ENCODE measurements at places on chromosomes 11 and 22.
A peak's percentile ranks its signal among the peaks of the same experiment; 100 is the strongest.

GRCh38 chr22:40401532-40401931, 31.1 kb downstream of the SGSM3 start:
- DNase-seq: no peak

GRCh38 chr11:48105096-48105990, 111.3 kb upstream of the OR4B1 start:
- no peak for DNase-seq

GRCh38 chr11:69825037-69825834, 6.0 kb upstream of the FGF3 start:
- DNase-seq: peak; percentile 96

DNA sequence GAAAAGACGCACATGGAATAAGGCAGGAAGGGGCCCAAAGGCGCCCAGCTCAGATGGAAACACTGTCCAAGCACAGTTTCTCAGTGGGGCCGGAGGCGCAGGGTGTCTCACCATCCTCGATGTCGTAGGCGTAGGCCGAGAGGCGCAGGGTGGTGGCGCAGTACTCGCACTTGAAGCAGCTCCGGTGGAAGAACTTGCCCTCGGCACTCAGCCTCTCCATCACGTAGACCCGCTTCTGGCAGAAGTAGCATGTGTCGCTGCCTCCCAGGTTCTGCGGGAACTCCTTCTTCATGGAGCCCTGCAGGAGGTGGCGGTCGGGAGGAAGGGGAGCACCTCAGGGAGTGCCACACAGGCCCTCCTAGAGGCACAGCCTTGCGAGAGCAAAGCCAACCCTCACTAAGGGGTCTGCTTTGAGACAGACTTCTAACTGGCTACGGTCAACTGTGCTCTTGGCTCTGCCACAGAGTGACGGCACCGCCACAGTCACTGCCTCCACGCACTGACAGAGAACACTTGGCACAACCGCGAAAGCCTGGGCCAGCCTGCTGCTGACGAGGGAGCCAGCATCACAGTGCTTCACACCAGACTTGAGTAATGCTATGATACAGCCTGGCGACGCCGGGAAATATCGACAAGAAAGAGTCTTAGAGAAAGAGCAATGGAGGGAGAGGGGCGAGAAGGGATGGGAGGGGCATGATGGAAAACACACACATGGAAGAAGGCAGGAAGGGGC, 97.6 kb upstream of the BID start:
- DNase-seq: no peak

DNA sequence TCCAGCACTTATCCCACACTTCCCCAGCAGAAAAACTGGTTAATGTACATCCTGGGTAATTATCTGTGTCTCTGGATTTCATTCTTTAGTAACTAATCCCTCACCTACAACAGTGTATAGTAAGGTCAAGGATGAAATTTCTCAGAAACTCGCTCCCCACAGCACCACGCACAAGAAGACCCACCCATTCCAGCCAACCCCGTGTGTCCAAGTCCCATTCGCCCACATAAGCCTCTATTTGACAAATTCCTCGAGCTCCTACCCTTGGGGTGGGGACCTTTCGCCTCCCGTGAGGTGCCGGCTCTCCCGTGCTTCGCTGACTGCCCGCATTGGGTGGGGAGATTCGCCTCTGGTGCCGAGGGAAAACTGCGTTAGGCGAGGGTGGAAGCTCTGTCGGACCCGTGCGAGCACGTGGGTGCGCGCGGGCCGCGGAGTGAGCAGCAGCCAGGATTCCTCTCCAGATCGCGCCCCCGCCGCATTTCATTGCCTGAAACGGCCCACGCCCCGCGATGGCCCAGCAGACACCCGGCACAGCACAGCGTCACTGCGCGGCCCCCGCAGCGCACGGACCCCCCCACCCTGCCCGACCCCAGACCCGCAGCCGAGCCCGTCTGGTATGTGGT, 866 bp downstream of the EXPH5 start:
- peak; percentile 12 for DNase-seq

- peak; percentile 86 for DNase-seq
Observed at GRCh38 chr11:85664615-85665481, at the start of gene CREBZF. TSS of gene CREBZF (minus strand) at chr11:85665129. CDS start at chr11:85664875, 254 bp downstream.

DNA sequence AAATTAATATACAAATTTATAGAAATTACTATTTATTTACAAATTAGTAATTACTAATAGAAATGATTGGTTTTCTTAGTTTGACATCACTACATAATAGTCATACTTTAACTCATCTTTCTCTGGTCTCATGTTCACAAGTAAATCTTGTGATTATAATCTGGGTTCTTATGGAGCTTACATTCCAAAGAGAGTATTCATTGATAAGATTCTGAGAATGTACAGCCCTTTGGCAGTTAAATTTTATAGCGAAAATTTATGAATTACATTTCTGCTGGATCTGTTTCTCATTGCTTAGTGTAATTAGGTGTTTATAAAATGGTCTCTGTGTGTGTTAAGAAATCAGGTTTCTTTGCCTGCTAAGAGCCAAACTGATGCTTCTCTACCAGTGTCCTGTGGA, 175.2 kb downstream of the TMEM135 start:
- DNase-seq: no peak

- no peak for DNase-seq
Observed at GRCh38 chr22:44042249-44043218, 18.4 kb downstream of the PARVB start.

GRCh38 chr11:117903505-117904382, 25.5 kb downstream of the TMPRSS13 start:
- no peak for DNase-seq

- DNase-seq: no peak
Observed at GRCh38 chr11:124581817-124582216, 12.0 kb downstream of the OR8A1 start.

DNA sequence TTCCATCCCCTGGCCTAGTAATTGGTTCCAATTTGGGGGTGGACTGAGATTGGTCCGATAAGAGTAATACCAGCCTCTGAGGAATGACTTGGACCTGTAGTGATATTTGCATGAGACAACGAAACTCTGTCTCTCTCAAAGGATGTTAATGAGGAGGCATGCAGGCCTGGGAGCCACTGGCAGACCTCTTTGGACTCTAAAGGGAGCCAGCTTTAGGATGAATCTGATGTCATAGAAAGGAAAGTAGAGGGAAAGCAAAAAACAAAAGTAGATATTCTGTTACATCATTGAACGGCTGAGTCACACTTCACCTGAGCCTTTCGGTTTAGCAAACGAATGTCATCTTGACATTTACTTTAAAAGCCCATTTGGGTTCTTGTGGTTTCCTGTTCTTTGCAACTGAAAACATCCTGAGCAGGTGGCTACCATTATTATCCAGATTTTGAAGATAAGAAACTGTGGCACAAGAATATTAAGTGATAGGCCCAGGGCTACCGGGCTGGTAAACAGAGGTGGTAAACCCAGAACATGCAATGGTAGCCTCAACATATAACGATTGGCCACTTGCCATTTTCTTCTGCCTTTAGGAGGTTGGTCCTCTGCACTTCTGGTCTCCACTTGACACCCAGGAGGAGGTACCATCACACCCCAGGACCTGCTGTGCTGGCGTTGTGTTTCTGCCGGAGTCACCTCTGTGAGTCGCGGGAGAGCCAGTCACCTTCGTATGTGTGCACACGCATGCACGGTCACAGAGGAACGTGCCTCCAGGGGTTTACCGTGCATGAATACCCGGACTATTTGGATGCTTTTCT, 42.7 kb downstream of the RTL6 start:
- DNase-seq: no peak

GRCh38 chr11:60840470-60841430, 1.2 kb upstream of the CCDC86 start:
- peak; percentile 71 for DNase-seq

GRCh38 chr22:38435010-38435409, 20.0 kb downstream of the KCNJ4 start:
- DNase-seq: no peak

GRCh38 chr11:23205156-23205871, 345.0 kb upstream of the CCDC179 start:
- no peak for DNase-seq

DNA sequence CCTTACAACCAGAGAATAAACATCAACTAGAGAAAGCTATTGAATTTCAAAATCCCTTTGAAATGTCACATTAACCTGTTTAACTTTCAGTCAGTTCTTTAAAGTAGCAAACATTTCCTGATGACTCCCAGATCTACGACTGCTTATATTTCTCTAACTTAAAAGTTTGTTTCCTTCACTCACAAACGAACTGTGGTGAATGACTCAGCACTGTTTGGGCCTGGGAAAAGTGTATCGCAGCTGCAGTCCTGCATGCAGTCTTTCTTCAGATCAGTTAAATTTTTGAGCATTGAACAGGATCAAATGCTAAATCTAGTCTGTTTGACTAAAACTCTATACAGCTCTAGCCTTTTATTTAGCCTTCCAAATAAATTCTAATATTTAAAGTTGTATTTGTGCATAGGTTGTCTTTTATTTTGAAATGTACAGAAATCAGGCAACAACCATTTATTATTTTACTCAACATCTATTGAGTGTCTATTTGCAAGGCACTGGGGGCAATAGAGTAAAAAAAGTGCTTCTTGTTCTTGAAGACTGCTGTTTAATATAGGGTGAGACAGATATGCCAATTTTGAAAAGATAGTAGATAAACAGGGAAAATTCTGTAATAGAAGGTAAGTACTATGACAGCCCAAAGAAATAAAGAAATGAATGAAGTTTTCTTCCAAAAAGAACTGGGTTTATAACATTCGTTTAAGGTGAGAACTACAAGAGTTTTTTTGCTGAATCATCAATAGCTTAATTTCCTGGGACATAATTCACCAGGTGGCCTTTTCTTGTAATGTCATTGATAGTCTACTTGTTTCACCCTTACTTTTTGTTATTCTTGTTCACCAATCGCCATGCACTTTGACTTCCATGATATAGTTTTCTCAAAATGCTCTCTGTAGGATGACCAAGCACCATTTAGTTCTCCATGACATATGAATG, 235.4 kb downstream of the METTL15 start:
- peak; percentile 13 for DNase-seq

- no peak for DNase-seq
Observed at GRCh38 chr22:47055921-47056320, 293.5 kb downstream of the TBC1D22A start.

DNA sequence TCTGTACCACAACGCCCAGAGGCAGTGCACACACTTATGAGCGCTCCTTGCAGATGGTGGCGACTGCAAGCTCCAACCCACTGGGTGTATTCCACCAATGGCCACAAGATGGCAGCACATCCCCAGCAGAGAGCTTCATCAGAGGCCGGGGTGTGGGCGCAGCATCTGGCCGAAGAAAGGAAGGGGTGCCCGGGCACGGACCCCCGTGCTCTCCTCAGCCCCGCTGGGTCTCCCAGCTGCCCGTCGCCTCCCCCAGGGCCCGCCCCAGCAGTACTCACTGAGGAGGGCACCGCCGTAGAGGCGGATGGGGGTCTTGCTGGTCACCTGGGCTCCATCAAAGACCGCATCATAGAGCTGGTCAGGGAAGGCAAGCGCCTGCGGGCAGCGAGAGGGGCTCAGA, 14.2 kb downstream of the TP53I11 start:
- DNase-seq: peak; percentile 65

GRCh38 chr11:14645015-14645912, 1.7 kb downstream of the PDE3B start:
- peak; percentile 35 for DNase-seq
